ENCODE measurements at places on chromosomes 6 and 20.

DNA sequence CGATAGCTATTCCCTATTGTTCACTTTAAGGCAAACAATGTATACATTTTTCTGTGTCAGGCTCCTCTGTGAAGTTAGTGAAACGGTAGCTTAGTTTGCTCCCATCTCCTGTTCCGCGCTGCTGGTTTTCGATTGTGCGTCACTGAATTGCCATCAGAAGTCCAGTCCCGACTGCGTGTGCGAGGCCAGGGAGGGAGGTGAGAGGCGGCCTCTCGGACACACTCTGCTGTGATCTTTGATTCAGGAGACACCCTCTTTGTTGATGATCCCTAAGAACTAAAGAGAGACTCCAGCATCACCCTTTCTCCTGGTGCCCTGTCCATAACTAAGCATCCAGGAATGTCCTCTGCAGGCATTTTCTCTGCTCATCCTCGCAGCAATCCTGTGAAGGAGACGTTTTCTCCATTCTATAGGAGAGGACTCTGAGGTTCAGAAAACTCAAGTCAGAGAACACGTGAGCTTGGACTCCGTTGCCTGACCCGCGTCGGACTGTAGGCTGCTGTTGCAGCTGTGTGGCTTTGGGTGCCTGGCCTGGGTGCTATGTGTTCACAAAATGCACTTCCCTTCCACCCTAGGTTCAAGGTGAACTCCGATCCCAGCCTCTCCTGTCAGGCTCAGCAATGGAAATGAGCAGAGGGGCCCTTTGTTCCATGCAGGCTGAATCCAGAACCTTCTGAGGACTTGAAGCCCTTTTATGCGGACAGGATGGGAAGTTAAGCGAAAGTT, 24.1 kb upstream of the UNC93A start:
- no peak for DNase-seq

GRCh38 chr20:4083098-4083865, 67.9 kb upstream of the RNF24 start:
- no peak for DNase-seq

DNA sequence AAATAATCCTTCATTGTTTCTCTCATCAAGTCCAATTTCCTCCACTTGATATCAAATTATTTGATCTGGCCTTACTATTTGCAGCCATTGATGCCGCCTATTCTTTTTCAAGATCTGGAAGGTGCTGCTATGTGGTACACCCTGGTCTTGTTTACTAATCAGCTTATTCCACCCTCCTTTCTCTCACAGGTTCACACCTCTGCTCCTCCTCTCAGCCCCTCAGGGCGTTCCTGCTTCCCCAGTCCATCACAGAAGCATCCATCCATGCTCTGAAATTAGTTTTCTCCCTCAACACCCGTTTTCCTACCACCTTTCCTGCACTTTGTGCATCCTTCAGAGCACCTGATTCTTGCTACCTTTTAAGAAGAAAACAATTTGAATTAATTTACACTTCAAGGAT, 183.6 kb downstream of the EPHA7 start:
- no peak for DNase-seq

DNA sequence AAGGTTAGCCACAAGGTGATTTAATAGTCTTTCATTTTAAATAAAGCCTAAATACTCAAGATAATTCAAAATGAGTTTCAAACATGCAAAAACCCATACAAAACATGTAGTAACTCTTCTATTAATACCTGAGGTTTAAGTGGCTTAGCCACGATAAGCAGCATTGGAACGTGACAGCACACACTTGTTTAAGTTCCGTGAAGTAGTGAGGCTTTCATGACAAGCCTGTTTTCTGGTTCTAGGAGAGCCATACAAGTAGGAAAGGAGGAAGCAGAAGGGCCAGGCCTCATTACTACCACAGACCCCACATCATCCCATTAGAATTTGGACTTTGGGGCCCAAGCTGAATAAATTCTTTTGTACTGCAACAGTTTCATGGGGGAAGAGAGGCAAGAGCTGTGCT, 54.3 kb upstream of the PRND start:
- no peak for DNase-seq

DNA sequence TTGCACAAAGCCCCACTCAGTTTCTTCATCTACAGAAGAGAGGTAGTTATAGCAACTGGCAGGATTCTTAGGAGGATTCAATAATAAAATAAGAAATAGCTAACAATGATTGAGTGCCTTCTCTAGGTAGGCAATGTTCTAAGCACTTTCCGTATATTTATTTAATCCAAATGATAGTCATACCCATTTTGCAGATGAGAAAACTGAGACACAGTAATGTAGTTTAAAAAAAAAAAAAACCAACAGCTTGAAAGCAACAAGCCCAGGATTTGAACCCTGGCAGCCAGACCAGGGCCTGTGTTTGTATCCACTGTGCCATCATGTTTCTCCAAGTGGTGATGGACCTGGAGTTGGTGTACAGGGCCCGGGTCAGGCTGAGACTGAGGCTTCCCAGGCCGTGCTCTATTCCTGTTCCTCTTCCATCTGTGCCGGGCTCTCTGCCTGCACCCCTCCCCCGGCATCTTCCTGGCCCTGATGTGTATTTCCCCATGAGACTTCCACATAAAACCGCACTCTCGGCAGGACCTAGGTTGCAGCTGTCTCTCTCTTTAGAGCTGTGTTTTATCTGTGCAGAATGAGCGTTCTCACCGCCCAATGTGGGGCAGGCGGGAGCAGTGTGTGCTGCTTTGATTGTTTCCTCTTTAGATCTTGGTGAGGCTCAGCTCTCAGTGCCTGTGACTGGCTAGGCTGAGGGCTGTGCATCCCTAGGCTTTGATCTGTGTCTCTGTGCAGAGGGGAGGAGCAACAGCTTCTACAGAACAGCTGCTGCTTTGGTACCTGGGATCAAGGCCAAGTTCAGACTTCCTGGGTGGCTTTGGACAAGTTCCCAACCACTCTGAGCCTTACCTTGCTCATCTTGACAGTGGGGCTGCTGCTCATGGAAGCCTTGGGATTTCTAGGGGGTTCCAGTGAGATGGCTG, 49.5 kb downstream of the TOX2 start:
- DNase-seq: no peak

DNA sequence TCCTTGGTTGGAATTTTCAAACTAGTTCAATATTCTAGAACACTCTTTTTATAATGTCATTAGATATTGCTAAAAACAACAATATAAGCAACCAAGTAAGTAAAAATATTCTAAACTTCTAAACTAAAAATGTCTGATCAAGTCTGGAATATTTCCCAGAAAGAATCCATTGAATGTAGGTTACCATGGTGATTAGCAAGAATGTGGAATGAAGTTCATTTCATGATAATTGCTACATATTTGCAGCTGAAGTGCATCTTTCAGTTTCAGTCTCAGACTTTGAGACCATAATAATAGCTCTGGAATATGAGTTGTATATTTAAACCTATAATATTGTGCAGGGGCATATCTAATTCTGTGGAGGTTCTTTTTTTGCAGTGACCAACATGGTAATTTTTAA, 61.0 kb upstream of the NKAIN2 start:
- DNase-seq: no peak
